RKO (cell line): ENCODE measurements at places on chromosomes 2 and 18.

DNA sequence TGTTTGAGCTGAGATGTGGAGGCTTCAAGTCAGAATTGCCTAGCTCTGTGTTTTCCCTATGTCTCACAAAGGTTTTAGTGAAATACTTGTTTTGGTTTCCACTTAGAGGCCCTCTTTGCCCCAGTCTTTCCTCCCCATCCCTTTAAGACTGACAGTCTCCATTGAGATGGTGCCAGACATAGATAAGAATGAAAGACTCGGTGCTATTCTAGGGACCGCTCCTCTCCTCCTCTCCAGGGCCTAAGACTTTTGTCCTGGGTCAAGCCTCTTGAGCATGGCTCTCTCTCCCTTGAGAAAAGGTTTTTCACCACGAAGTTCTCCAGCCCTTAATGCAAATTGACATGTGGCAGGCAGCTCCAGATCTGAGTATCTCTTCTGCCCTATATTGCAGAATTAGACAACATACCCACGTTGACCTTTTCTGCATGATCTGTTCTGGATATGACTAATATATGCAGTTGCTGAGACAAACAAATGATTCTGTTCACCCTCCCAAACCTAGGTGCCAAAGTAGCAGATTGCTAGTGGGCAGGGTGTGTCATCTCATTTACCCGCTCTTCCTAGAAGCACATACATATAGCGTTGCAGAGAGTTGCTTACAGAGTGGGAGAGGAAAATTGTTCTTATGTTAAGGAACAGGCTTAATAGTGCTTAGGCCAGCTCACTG lies 47.5 kb upstream of the ACSL3 start:
- peak; percentile 24 for DNase-seq

DNA sequence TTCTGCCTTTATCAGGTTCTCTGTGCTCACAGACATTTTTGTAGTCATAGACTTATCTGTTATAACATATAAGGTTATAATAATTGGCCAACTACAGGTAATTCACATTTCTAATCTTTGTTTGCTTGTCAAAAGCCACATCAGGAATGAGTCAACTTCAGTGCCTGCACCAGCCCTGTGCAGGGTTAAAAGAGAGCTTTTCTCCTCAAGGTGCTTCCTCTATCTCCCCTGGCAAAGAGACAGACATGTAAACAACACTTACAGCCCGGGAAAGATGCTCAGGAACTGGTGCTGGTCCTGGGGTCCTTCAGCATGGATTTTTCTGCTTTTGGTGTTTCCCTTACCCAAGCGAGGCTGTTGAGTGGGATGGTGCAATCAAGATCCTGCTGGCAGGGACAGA lies 7.7 kb upstream of the EHD3 start:
- no peak for DNase-seq

- no peak for DNase-seq
Measured at GRCh38 chr2:217980591-217980990, 22.2 kb downstream of the TNS1 start.

- DNase-seq, result no peak
Measured at GRCh38 chr2:28165087-28165635, 227.5 kb upstream of the FOSL2 start.

DNA sequence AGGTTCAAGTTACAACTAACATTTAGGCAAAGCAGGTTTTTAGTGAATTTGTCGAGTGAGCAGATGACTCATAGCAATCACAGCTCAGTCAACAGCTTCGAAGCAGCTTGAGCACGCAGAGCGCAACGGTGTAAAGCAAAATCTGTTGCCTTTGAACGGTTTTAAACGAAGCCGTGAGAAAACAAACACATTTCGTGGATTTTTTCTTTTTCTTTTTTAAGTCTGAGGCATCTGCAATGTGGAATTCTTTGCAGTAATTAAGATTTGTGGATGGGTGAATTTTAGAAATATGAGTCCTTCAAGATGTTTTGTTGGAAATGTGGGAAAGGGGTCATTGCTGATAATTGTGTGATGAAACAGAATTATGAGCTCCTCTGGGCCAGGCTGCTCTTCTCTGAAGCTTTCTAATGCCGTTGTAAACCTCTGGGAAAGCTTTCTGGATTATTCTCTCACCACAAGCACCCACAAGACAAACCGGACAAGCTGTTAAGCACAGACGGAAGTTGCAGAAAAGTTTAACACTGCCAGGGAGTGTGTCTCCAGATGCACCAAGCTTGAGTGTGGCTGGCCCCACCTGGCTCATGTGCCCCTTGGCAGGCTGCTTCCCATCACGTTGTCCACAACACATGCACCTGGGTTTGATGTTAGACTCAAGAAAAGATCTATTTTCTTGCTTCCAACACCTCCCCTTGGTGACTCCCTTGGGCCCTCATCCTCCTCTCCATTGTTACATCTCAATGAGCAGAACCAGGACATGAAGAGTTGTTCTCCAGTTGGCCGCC lies 224.7 kb downstream of the ACKR3 start:
- no peak for DNase-seq

DNA sequence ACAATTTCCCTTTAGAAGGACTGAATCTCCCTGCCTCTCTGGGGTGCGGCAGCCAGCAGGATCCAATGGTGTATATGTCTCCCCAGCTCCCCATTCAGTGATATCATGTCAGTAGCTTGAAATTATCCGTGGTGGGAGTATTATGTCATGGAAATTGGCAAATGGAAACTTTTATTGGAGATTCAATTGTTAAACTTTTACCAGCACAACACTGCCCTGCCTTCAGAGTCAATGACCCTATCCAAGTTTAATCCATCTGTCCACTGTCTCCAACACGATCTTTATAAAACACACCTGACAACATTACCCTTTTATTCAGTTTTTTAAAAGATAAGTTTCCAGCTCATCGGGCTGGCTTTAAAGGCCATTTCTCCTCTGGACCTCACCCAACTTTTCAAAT lies 5.0 kb upstream of the IL1RN start:
- DNase-seq, result no peak

DNA sequence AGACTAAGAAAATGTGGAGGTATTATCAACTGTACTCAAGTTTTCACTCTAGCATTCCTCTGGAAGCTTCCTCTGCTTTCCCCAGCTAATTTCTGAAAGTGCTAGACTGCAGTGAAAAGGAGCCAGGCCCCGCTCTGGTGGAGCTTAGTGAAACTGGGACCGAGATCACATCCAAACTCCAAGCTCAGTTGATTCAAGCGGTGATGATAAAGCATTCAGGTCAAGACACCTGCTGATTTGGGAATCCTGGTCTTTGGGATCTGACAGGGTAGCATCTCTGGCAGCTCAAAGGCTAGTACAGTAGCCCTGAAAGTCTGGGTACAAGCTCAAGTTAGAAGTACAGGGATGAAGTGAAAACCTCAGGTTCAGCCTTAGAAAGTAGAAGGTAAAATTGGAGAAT lies 120.2 kb upstream of the CRIM1 start:
- no peak for DNase-seq

DNA sequence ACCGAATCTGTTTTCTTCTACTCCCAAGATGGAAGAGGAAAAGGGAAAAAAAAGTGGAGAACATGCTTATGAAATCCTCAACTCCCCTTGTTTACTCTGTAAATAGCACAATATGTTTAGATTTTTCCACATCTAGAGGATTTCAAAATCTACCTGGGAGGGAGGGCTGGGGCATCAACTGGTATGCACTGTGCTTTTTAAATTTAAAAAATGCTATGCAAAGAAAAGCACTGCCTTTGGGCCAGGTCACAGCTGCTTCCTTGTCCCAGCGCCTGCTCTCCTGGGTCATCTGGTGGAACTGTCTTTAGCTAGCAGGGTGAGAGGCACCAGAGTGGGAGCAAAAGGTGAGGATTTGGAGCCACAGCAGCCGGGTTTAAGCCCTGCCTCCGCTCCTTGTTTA lies 88.2 kb upstream of the BOD1L2 start:
- DNase-seq, result no peak

- DNase-seq, result no peak
Measured at GRCh38 chr2:239181074-239181902, 219.5 kb downstream of the HDAC4 start.

DNA sequence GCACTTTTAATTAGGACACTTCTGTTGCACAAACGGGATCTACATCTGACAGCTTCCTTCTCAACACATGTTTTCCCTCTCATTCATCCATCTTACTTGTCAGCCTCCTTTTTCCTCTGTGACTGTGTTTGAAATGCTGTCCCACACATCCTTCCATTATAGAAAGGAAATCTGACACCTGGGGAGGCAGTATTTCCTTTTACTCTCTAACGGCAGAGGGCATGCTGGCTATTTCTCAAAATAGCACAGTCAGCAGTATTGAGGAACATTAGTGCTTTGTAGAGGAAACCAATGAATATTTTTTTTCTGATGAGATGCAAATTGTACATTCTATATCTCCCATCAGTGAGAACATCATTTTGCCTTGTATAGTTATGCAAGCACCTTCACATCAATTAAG lies 668.7 kb downstream of the SLC4A3 start:
- DNase-seq, result no peak

GRCh38 chr2:124476291-124476690 lies 451.2 kb downstream of the CNTNAP5 start:
- no peak for DNase-seq

- DNase-seq, result peak; percentile 85
Measured at GRCh38 chr2:97011977-97012569, 25.7 kb upstream of the FAM178B start.

- no peak for DNase-seq
Measured at GRCh38 chr2:181789827-181790448, 101.6 kb upstream of the ITPRID2 start.

DNA sequence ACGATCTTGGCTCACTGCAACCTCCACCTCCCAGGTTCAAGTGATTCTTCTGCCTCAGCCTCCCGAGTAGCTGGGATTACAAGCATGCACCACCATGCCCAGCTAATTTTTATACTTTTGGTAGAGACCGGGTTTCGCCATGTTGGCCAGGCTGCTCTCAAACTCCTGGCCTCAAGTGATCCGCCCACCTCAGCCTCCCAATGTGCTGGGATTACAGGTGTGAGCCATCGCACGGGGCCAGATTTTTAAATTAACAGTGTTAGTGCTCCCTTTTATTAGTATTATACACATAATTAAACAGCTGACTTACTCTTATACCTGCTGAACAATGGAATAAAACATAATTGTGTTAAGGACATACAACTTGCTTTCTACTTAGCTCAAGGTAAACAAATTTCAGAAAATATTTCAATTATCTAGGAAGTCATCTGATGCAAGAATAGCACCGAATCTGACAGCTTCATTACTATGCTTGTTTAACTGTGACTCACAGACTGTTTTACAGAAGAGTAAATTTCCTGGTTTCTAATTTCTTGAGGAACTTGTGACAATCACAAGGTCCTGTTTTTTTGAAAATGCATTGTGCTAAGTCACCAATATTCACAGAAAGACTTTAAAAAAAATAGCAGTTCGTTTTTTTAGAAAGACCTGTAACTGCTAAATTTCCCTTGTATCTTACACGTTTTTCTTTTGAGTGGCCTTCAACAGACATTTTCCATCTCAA lies 51.2 kb downstream of the SPIRE1 start:
- peak; percentile 87 for DNase-seq

DNA sequence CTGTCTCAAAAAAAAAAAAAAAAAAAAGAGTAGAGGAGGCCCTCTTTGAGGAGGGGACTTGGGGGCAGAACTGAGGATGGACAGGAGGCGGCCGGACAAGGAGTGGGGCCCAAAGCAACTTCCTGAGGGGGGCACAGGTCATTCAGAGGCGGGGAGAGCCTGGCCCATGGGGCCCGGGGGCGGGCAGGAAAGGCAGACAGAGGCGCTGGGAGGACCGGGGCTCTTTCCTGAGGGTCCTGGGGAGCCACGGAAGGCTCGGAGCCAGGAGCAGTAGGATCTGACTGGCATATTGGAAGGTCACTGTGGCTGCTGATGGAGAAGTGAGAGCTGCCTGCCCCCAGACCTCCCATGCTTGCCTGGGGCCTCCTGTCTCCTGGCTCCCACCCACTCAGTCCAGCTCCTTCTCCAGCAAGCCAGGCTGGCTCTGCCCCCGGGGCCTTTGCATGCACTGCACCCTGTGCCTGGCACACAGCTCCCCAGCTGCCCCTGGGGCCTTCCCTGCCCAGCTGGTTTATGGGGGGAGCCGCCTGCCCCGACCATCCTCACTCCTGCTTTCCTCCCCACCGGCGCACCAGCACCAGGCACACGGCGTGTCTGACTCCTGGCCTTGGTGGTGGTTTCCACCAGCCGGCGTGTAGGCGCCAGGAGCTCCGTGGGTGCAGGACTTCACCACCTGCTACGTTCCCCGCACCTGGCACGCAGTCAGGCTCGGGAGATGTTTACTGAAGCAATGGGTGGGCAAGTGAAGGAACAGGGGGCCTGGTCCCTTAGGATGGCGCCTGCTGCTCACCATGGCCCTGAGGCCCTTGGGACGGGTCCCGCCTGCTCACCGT lies 5.6 kb downstream of the ESPNL start:
- no peak for DNase-seq

DNA sequence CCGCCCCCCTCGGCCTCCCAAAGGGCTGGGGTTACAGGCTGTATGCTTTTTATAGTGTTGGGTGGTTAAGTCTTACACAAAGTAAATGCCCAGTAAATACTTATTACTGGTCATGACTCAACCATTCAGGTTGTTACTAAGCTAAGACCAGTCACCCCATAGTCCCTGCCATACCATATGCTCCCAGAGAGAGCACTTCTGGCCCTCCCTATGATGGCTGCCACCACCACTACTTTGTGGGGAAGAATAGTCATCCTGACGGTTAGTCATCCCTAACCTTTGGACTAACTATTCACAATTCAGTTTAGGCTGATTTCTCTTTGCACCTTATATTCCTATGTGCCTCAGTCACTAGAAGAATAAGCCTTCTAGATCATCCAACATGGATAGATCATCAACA lies 42.0 kb upstream of the MSH2 start:
- DNase-seq, result peak; percentile 94

DNA sequence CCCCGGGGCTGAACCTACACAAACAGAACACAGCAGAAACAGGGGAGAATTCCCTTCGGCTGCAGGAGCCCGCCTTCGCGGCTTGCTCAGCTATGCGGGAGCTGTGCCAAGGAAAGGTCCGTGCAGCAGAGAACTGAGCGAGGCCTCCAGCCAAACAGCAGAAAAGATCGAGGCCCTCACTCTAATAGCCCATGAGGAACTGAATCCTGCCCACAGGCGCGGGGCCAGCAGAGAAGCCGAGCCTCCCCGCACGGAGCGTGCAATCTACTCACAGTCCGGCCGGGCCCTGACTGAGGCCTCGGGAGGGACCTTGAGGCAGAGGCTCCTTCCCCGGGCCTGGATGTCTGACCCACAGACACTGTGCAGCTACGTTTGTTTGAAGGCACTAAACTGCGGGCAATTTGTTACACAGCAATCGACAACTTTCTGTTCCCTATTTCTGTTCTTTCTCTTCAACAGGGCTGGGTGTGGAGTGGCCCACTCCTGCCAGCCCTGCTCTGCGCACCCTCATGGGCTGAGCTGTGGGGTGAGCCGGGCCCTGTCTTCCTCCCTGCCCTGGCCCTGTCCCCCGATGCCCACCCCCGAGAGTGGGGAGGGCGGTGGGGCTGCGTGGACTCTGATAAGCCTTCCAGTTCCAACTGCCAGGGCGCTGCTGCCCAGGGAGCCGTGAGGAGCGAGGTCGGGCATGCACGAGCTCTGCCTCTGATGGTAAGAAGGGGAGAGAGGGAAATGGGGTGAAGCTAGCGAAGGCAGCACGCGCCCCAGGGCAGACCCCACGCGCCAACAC lies 13.7 kb downstream of the HES6 start:
- no peak for DNase-seq

- DNase-seq, result peak; percentile 56
Measured at GRCh38 chr2:155250800-155251199, 552.3 kb downstream of the KCNJ3 start.
